Activated CD4-positive, alpha-beta memory T cell treated with anti-CD3 and anti-CD28 coated beads for 36 hours (primary cell): ENCODE measurements at places on chromosomes 12 and 14. TPM values are rescaled to one million over a fixed set of nuclear protein-coding genes. Genes with fewer than 3 reads are reported as not detected.
A peak's percentile ranks its signal among the peaks of the same experiment; 100 is the strongest.

The STYK1 gene
- total RNA-seq = not detected

The CNTN1 gene
- total RNA-seq = not detected

DNA sequence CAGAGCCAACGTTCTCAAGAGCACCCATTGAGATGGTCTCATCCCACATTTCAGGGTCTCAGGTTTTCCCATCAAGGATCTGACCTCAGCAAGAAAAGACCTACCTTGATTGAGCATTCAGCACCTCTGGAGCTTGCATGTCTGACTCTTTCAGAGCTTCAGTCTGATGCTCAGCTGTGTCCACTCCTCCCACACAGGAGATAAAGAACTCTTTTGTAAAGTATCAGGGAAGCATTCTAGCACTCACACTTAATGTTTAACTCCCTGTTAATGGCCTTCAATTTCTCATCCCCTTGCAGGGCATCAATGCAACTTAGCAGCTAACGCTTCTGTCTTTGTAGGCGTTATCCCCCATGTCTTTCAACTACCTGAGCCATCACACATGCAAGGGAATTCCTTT lies 124.1 kb downstream of the GALC start:
- peaks cover 9% of the 10 kb centered on the region for H3K4me1 ChIP-seq
- no peak for DNase-seq
- H3K4me3 ChIP-seq = no peak overlapping the region
- H3K27ac ChIP-seq = no peak overlapping the region
- H3K36me3 ChIP-seq = no peaks in the 10 kb centered on the region

DNA sequence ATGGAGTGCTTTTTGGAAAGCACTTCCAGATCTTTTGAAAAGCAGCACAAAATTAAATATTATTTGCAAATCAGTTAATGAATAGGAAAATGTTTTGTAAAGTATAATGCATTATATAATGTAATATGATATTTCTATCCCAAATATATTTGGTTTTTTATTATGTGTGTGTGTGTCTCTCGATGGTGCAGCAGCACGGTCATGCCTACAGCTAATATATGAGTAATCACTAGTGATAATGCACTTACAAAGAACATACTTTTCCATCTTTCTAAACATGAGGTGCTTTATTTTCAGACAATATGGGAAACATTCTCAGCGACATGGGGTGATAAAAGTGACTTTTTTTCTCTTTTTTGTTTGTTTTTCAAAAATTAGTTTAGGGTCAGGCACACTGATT lies 1.3 kb upstream of the EEA1 start:
- H3K36me3 ChIP-seq = no peaks in the 10 kb centered on the region
- H3K4me1 ChIP-seq = peaks cover 27% of the 10 kb centered on the region
- H3K27ac ChIP-seq = no peak overlapping the region
- H3K4me3 ChIP-seq = peak overlapping the region; percentile 85

GRCh38 chr12:4440187-4440941 lies 5.3 kb downstream of the FGF6 start:
- H3K4me3 ChIP-seq = no peak overlapping the region
- no peaks in the 10 kb centered on the region for H3K36me3 ChIP-seq

DNA sequence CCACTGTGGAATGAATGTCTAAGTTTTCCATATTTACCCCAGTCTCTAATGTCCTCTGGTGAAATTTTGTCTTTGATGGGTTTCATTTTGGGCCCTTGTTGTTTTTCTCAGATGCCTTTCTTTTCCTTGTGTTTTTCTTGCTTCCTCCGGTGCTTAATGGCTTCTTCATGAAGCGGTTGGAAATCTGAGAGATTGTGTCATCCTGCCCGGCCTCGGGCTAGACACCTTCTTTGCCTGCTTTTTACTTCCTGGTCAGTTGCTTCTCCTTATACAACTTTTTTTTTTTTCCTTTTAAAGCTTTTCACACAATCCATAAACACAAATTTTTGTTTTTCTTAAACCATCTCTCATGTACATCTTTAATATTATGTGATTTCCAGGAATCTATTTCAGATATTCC lies 7.1 kb downstream of the ETV6 start:
- H3K36me3 ChIP-seq = peaks cover 37% of the 10 kb centered on the region
- H3K27me3 ChIP-seq = no peaks in the 10 kb centered on the region
- H3K4me3 ChIP-seq = no peak overlapping the region

The JKAMP gene
- 21.0 TPM for total RNA-seq

- no peak overlapping the region for H3K4me3 ChIP-seq
- no peaks in the 10 kb centered on the region for H3K36me3 ChIP-seq
- no peak for DNase-seq
Measured at GRCh38 chr12:69425417-69425816, 44.8 kb upstream of the FRS2 start.

DNA sequence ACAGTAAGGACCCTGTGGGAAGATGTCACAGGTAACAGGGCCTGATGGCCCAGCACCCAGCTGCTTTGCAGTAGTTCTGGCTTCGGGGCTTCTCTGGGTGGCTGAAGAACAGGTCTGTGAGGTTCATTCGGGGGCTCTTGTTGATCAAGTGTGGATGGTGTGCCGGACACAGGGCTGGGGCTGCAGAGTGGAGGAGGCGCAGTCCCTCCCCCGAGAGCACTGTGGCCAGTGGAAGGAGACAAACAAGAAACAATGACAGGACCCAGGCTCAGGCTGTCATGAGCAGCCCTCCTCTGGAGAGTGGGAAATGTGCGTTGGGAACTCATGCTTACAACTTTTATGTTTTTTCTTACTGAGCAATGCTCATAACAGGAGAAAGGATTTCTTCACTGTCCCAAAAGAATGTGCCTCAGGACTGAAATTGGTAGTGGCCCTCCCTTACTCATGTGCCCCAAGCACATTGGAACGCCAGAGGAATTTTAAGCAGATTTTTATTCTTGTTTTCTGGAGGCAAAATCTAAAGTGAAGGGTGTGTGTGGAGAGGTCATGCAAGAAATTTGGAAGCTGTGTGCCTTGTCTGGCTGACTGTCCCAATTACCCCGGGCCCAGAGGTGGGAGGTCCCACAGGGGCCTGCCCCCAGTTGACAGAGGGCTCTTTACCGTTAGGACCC lies 233.8 kb downstream of the CACNA1C start:
- no peaks in the 10 kb centered on the region for H3K4me1 ChIP-seq
- H3K4me3 ChIP-seq = no peak overlapping the region
- H3K27me3 ChIP-seq = peaks cover 16% of the 10 kb centered on the region
- no peaks in the 10 kb centered on the region for H3K36me3 ChIP-seq
- DNase-seq = no peak

DNA sequence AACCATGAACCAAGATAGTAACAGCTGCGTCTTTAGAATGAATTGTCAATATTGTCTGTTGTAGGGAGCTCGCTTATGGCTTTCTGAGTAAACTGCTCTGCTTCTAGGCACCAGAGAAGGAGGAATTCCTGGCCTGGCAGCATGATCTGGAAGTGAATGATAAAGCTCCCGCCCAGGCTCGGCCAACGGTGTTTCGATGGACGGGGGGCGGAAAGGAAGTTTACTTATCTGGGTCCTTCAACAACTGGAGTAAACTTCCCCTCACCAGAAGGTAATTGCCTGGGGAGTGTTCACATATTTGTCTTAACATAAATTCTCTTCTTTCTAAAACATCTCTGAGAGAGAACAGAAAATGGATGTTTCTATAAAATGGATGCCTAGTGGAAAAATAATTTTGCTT lies 4.3 kb downstream of the PRKAB1 start:
- no peak for DNase-seq
- no peak overlapping the region for H3K4me3 ChIP-seq
- peaks cover 62% of the 10 kb centered on the region for H3K4me1 ChIP-seq
- no peaks in the 10 kb centered on the region for H3K27me3 ChIP-seq

DNA sequence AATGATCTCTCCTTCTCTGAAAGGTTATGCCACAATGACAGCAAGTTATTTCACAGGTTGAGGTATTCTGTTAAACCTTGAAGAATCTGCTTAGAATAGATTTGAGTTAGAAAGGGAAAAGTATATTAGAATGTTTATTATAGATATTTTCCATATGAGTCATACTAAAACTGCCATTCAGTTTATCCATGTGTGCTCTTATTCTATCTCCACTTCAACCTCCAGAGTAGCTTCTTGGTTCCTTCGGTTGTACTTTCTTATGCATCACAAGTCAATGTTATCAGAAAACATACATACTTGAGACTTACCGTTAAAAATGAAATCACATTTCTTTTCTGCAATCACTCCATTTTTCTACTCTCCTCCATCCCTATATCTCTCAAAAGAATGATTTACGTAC lies 197.7 kb downstream of the BCAT1 start:
- no peak for DNase-seq
- H3K27ac ChIP-seq = peak overlapping the region; percentile 71
- H3K4me3 ChIP-seq = no peak overlapping the region
- peaks cover 4% of the 10 kb centered on the region for H3K27me3 ChIP-seq
- no peaks in the 10 kb centered on the region for H3K36me3 ChIP-seq

DNA sequence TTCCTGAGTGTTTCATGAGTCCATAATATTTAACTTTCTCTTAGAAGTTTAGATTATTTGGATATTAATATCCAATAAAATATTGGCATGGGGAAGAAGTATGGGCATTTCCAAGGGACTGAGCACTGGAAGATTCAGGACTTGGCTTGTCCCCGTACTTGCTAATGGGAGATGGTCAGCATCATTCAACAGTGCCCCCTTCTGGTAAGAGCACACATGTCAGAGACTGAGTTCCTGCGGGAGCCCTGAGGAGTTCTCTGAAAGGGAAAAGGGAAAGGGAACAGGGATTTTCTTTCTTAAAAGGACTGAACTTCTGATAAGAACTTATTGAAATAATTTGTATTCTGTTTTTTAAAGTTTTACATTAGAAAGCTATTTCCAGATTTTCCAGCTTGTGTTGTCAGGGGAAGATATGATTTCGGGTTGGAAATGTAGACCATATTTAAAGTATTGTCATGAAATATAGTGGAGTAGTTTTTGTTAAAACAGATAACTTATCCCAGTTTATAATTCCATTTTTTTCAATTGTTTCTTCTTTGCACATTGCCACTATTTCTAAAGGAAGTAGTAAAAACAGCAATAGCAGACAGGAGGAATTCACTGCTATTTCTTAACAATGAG lies 59.8 kb upstream of the C12orf71 start:
- no peak overlapping the region for H3K27ac ChIP-seq
- no peak overlapping the region for H3K4me3 ChIP-seq
- H3K36me3 ChIP-seq = no peaks in the 10 kb centered on the region
- no peaks in the 10 kb centered on the region for H3K27me3 ChIP-seq
- H3K4me1 ChIP-seq = peaks cover 6% of the 10 kb centered on the region

- DNase-seq = no peak
- no peak overlapping the region for H3K27ac ChIP-seq
- no peak overlapping the region for H3K4me3 ChIP-seq
- H3K27me3 ChIP-seq = no peaks in the 10 kb centered on the region
- no peaks in the 10 kb centered on the region for H3K4me1 ChIP-seq
- peaks cover 61% of the 10 kb centered on the region for H3K36me3 ChIP-seq
Measured at GRCh38 chr12:120138366-120138765, 21.8 kb upstream of the RAB35 start.

DNA sequence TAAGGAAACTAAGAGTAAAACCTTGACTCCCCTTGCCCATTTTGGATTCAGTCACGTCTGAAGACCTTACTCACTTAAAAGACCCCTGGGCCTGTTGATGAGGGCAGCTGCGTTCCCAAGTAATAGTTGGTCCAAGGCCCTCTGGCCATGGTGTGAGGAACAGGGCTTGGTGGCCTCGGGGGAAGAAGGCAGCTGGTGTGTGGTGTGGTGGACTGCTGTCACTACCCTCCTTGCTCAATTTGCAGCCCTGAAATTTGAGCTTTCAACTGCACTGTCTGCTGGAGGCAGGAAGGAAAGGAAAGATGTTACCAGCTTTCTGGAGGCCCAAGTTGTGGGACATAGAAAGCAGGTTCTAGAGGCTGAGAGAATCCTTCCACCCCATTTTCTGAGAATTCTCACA lies 128.2 kb downstream of the SLC38A6 start:
- H3K27ac ChIP-seq = no peak overlapping the region
- H3K4me3 ChIP-seq = no peak overlapping the region
- peaks cover 2% of the 10 kb centered on the region for H3K27me3 ChIP-seq
- DNase-seq = no peak
- peaks cover 3% of the 10 kb centered on the region for H3K36me3 ChIP-seq

DNA sequence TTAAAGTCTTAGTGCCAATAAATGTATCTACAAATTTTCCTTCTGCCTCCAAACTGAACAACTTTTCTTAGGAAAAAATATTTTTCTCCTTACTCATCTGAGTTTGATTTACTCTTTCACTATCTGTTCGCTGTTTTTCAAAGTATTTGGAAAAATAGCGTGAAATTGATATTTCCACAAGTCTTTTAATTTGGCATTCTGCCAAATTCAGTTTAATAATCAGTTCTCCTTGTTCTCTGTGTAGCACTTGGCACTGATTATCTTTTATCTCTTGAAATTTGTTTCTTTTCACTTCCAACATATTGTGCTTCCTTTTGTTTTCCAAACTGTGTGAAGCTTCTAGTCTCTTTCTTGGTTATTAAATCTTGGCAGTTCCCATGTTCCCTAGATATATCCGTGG lies 559.8 kb downstream of the RPL10L start:
- H3K27me3 ChIP-seq = no peaks in the 10 kb centered on the region
- H3K4me1 ChIP-seq = no peaks in the 10 kb centered on the region
- H3K36me3 ChIP-seq = no peaks in the 10 kb centered on the region
- no peak for DNase-seq
- H3K4me3 ChIP-seq = no peak overlapping the region

The REM2 gene
- 0.36 TPM for total RNA-seq

The CMTM5 gene
- total RNA-seq = not detected

The RIPK3 gene
- total RNA-seq = 11.8 TPM

The SIX6 gene
- not detected for total RNA-seq

The PRPF40B gene
- 6.2 TPM for total RNA-seq

The ALX1 gene
- not detected for total RNA-seq

The PROX2 gene
- 0.33 TPM for total RNA-seq

GRCh38 chr12:122402264-122402663 lies 20.2 kb downstream of the CLIP1 start:
- peaks cover 50% of the 10 kb centered on the region for H3K4me1 ChIP-seq
- H3K27ac ChIP-seq = no peak overlapping the region
- peaks cover 11% of the 10 kb centered on the region for H3K36me3 ChIP-seq

The KRT2 gene
- total RNA-seq = not detected

The CAPZA3 gene
- not detected for total RNA-seq

The TAS2R14 gene
- 0.62 TPM for total RNA-seq

DNA sequence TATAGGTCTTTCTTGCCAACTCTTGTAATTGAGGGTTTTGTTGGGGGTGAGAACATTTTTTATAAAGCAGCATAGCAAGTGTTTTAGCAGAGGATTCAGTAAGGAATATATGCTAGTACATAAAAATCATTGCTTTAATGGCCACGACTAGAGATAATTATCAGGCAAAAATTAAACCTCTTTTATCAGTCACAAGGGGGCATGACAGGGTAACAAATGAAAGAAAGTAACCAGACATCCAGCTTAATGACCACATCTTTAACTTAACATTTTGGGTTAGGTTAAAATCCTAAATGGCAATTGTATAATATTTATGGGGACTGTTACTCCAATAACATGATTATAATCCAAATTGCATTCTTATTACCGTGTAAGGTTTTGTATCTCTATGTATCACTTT lies 119.6 kb downstream of the LRRIQ1 start:
- H3K27ac ChIP-seq = no peak overlapping the region
- H3K4me3 ChIP-seq = no peak overlapping the region
- H3K27me3 ChIP-seq = no peaks in the 10 kb centered on the region
- DNase-seq = no peak

The RARG gene
- total RNA-seq = 25.2 TPM
